ENCODE measurements at places on chromosomes 5 and 9. TPM values are rescaled to one million over a fixed set of nuclear protein-coding genes. Genes with fewer than 3 reads are reported as not detected.

KCNV2 gene
- not detected for total RNA-seq

PFN3 gene
- total RNA-seq: not detected

DIPK1B gene
- 25.1 TPM for total RNA-seq

TAF11L10 gene
- total RNA-seq: not detected

CDC25C gene
- total RNA-seq: 2.3 TPM
